ENCODE measurements at places on chromosomes 1 and 21.

DNA sequence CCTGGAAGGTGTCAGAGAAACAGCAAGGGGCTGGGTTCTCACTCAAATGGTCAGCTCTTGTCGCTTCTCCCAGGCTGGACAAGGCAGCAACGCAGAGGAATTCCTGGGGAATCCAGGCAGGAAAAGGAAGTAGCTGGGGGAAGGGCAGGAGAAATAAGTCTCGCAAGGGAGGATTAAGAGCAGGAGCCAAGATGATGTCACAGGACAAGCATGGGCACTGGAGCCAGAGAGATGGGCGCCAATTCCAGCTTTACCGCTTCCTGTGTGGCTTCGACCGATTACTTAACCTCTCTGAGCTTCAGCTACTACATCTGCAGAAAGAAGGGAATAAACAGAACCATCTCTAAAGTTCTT, 70.5 kb downstream of the SSBP3 start:
- no peak for DNase-seq

DNA sequence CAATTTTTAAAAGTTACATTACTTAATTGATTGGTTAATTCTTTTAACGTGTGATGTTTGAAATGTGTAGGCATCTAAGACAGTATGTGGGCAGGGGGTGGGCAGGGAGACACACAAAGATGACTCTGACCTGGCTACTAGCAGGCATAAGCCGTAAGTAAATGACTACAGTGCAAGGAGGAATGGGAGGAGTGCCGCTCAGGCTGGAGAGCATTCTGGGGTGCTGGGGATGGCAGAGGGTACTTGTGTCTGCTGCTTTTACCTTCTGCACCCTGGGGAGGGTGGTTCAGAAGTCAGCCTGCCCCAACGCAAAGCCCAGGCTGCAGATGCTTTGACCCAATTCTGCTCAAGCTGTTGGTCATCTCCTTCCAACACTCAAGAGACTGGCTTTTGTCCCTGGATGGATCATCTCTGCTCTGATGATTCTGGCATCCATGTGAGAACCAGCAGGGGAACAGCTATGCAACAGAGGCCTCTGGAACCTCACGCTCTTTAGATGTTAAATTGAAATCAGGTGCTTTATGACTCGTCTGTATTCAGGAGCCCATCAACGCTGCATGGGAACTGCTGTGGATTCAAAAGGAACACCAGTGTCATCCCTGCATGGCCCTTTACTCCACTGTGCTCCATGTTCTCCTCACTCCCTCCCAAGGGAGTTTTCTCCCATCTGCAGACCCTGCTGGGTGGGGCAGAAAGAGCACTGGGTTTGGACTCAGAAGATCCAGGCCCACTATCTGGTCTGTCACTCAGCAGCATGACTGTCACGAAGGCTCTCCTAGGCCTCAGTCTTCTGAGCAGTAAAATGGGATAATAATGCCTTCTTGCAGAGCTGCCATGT, 78.8 kb downstream of the FAM78B start:
- DNase-seq: no peak

GRCh38 chr21:34592120-34592955, 22.6 kb downstream of the RCAN1 start:
- DNase-seq: no peak

DNA sequence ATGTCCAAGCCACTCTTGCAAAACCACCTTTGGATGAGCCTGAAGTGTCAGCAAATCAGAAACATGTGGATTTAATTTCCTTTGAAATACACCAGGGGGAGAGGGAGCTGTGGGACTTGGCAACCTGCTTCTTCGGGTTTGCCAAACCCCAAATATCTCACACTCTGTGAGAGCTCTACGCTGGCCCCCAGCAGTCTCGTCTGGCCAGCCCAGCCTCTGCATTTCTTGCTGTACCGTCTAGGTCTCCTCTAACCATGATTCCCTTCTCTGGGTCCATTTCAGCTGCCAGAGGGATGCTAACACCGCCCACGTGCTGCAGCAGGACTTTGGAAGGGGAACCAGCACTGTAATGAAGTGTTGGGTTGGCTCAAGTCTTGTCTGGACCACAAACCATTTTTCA, 114.6 kb downstream of the MRPS6 start:
- DNase-seq: no peak

- DNase-seq: no peak
Measured at GRCh38 chr1:30820299-30820698, 62.7 kb upstream of the LAPTM5 start.

Data from stimulated activated CD8-positive, alpha-beta memory T cell treated with anti-CD3 and anti-CD28 coated beads, Interleukin-12 subunit alpha, Interleukin-12 subunit beta, amount 100 ng/mL, for 4 hours (primary cell).